Fibroblast of skin of abdomen (primary cell): ENCODE measurements at places on chromosomes 16 and 17.
A peak's percentile ranks its signal among the peaks of the same experiment; 100 is the strongest.

DNA sequence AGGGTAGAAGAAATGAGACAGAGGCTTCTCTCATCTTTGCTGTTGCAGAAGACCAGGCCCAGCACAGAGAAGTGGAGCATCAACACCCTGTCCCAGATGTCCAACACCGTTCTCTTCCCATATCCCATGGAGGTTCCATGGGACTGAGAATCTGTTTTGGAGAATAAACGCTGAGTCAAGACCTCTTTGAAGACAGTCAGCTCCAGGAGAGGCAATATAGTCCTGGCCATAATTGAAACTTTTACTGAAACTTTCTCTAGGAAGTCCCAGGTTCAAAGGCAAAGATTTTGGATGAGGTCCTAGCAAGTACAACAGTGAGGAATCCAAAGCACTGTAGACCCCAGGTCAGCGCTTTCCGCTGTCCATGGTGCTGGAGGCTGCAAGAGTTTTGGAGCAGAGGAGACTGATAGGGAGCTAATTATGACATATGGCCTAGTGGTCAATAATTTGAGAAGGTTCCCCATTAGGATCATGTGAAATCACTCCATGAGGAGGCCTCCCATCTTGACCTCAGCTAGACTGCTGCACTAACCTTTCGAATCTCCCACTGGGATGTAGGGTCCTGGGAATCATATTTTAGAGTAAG is 36.0 kb downstream of the OSBPL7 start:
- DNase-seq = peak; percentile 27

DNA sequence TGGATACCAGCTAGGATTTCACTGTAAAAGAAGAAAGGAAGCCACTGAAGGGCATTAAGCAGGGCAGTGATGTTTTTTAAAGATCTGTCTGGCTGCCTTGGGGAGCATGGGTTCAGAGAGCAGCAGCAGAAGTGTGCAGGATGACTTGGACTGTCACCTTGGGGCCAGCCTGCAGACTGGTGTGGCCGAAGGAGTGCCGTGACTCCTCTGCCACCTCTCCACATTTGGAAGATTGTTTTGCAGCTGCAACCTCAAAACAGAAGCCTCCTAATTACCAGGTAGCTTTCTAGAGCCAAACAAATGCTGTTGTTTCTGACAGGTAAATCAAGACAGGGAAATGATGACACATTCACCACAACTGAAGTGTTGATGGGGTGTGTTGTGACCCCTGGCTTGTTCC is 681.4 kb downstream of the WWOX start:
- no peak for DNase-seq

- DNase-seq = peak; percentile 78
Measured at GRCh38 chr16:11632455-11632939, 35.8 kb upstream of the SNN start.

- no peak for DNase-seq
Measured at GRCh38 chr16:89120921-89121351, 27.3 kb downstream of the ACSF3 start.

- DNase-seq = no peak
Measured at GRCh38 chr17:79668344-79669250, 57.7 kb upstream of the RBFOX3 start.

- DNase-seq = no peak
Measured at GRCh38 chr17:40901981-40902474, 17.0 kb upstream of the KRT20 start.

DNA sequence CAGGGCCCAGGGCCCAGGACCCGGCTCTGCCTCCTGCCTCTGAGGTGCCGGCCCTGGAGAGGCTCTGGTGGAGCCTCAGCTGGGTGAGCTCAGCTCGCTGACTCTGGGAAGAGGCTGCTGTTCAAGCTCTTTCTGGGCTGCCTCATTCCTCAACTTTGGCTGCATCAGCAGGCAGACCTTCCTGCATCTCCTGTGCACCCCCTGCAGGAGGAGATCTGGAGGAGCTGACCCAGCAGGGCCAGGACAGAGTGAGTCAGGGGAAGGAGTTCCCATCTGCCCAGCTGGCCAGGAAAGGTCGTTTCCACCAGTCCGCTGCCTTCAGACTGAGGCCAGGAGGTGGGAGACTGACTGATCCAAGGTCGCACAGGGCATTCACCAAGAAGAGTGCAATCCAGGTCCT is 10.7 kb downstream of the CRHR1 start:
- DNase-seq = no peak

GRCh38 chr16:77890075-77890474 is 101.7 kb downstream of the VAT1L start:
- no peak for DNase-seq
